Gastroesophageal sphincter (tissue), 4 donors: ENCODE measurements at places on chromosomes 11 and 22.
A peak's percentile ranks its signal among the peaks of the same experiment; 100 is the strongest.

DNA sequence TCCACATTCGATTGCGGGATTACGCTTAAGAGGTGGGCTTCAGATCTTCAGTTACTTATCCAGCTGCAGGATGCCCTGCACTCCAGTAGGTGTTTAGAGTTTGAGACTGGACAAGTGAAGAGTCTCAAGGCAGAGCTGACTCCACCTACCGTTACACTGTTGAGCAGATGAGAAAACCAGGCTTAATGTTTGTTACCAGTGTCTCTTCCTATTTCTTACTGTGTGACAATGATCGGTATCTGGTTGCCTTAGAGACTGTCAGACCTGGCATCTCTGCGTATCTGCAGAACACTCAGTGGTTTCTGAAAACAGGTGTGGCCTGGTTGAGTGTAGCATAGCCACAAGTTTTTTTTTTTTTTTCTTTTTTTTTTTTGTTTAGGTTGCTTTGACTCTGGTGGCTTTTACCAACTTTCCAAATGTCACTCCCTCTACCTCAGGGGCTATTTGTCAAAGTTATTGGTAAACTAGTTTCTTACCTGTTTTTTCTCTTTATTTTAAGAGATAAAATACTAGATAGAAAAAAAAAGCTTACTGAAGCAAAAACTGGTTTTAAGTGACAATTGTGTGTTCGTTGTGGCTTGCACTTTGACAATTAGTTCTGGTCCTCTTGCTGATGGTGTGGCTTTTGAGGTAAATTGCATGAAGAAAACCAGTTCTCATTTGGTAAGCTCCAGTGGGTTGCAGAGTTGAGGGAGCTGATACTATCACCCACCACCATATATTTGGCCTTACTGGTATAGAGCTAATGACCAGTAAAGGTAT lies 284.8 kb downstream of the ETS1 start:
- peak; percentile 16 for ATAC-seq

DNA sequence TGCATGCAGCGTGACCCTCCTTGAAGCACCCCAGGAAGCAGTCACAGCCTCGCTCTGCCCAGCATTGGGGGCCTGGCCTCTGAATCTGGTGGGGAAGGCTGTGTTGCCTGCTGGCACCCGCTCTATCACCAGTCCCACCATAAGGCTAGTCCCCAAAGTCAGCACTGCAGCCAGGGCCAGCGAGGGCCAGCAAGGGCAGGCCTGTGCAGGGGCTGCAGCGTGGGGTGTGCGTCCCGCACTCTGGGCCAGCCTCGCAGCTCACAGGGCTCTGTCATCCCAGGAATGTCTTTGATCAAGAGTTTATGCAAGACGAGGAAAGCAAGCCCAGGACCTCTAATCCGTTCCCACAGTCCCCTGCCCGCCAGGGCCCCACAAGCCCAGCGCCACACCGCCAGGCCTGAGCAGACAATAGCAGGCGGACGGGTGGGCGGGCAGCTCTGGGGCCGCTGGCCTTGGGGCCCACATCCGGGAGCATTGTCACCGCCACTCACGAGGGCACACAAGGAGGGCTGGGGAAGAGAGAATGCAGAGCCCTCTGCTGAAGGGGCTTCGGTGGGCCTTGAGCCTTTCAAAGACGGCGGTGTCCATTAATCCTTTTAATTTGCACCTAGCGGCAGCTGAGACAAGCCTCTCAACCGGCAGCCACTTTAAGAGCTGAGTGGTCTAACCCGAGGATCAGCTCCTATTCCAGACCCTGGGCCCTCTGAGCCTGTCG lies 17.1 kb downstream of the LTO1 start:
- no peak for ATAC-seq

DNA sequence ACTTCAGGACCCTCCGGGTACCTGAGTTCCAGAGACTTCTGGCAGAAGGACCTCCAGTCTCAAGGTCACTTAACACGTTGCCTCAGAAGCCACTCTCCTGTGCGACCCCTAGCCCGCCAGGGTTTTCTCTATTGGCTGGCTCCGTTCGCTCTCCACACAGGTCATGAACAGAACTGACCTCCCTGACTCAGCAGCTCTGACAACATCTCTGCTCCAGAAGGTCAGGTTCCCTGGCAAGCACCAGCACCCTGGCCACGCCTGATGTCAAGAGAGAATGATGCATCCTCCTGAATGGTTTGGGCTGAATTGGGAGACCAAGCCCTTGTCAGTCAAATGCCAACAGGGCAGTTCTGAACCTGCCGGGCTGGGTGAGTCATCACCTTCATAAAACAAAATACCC lies 84.3 kb upstream of the TMEM45B start:
- no peak for ATAC-seq

DNA sequence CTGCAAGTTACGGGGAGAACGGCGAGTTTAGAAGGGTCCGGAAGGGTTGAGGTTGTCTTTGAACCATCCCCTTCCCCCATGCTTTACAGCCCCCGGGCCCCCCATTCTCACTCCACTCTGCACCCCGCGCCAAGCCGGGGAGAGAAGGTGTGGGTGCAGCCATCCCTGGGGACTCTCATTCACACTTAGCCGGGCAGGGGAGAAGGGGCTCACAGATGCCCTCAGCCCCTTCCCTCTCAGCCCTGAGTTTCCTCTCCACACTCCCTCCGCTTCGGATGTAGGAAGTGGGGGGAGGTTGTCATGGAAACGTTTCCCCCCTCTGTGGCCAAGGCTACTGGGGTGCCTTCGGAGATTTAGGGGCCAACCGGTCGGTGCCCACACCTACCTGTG lies 334 bp downstream of the CADM1 start:
- ATAC-seq = peak; percentile 7

- ATAC-seq = no peak
Observed at GRCh38 chr11:100774132-100774531, 87.0 kb downstream of the ARHGAP42 start.

GRCh38 chr11:64919627-64920026 lies 2.6 kb upstream of the ATG2A start:
- ATAC-seq = no peak

DNA sequence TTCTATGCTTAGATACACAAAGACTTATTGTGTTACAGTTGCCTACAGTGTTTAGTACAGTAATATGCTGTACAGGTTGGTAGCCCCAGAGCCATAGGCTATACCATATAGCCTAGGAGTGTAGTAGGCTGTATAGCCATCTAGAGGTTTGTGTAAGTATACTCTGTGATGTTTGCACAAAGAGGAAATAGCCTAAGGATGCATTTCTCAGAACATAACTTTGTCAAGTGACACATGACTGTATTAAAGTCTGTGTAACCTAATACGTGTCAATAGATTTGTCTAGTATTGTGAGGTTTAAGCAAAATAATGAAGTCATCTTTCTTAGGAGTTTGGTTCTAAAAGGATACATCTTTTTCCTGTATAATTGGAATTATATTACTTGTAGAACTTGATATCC lies 5.5 kb downstream of the ZC3H12C start:
- ATAC-seq = no peak

DNA sequence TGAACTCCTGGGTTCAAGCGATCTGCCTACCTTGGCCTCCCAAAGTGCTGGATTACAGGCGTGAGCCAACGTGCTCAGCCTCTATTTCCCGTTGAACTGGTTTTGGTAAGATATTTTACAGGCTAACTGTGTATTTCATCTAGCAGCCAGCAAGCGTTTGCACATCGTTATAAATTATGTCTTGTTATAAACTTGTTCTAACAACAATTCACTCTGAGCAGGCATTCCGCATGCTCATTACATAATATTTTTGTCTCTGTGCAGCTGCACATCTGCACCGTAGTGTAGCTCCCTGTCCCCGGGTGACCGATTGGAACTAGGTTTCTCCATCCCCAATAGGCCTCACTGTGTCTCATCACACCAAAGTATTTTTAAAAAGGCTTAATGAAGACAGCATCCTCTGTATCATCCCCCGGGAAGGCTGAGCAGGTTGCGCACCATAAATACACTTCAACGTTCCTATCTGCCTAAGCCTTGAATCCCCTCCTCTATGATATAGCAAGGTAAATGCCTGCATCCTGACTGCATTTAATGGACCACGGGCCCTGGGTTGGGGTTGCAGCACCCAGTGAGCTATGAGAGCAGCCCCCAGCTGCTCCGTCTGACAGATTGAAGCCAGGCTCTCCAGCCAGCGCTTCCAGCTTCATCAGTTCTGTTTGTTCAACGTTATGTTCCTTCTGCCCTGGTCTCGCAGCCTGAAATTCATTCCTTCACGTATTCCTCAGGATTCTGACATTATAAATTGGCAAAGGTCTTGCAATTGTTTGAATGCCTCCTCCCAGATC lies 47.7 kb downstream of the TST start:
- ATAC-seq = no peak

DNA sequence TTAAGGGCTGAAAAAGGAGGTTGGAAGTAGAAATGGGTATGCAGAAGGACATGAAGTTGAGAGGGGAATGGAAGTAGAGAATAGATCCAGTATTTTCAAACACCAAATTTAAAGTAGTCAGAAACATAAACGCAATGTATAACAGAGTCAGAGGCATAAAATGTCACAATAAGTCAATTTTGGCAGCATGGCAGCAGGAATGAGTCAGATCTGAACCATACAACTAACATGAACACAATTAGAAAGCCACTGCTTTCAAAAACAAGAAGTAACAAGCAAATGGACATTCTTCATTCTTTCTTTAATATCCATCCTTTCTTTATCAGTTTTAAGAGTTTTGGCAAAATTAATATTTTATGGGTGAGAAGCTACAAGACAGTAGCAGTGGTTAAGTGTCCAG lies 2.5 kb downstream of the CHORDC1 start:
- no peak for ATAC-seq

DNA sequence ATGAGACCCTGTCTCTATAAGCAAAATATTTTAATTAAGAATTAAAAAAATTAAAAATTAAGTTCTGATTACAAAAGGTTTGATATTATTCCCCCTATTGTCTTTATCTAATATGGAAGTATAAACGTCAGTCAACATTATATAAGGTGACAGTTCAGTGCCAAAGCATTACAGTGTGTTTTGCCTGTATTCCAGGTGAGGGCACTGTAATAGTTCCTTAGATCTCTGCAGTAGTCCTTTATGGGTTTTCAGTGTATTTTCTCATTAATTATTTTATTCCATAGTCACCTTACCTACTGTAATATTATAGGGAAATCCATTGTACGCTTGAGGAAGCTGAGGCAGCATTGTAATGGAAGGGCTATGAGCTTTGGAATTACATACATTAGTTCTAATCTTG lies 33.0 kb downstream of the FAR1 start:
- ATAC-seq = no peak

- ATAC-seq = no peak
Observed at GRCh38 chr11:119700536-119701346, 28.3 kb downstream of the NECTIN1 start.

DNA sequence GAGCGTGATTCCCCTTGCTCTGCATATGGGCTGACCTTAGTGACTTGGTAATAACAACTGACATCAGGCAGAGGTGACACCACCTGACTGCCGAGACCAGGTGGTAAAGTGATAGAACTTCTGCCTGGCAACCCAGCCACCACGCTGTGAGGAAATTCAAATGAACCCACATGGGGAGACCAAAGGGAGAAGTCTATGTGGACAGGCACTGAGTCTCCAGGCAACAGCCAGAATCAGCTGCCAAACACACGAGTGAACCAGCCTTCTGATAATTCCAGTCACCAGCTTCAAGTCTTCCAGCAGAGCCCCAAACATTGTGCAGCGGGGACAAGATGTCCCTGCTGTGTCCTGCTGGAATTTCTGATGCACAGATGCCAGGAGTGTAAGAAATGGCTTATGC lies 29.7 kb downstream of the SPATA19 start:
- no peak for ATAC-seq

GRCh38 chr22:39432361-39432811 lies 24.4 kb upstream of the MGAT3 start:
- no peak for ATAC-seq

DNA sequence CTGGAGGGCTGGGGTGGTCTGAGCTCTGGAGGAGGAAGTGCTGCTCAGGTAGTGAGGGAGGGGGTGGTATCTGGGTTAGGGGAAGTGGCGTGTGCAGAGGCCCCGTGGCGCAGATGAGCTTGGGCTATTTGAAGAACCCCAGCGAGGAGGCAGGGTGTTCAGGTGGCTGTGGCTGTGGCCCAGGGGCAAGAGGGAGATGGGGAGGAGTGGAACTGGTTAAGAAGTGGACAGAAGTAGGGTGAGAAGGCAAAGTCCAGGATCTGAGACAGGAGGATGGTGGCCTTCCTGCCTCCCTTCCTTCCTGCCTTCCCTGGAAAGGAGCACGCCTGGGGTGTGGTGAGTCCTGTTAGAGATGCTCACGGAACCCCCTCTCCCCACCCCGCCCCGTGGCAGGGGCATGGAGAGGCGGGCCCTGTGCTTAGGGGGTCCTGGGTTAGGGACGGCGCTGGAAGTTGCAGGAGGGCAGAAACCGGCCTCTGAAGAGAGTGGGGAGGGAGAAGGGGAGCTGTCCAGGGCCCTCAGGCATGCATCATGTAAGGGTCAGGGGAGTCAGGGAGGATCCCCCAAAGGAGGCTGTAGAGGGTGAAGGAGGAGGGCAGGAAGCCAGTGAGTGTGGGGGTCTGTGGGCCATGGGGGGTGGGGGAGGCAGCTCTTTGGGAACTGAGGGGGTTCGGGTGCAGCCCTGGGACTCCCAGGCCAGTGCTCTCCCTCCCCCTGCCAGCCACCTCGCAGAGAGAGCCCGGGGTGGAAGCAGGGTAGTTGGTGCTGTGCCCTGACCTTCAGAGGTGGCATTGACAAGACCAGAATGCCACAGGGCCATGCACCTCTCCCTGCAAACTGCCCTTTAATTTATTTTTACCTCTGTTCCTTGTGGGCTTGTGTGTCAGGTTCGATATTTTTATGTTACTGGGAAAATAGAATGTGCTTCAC lies 63.7 kb upstream of the PARVG start:
- no peak for ATAC-seq

DNA sequence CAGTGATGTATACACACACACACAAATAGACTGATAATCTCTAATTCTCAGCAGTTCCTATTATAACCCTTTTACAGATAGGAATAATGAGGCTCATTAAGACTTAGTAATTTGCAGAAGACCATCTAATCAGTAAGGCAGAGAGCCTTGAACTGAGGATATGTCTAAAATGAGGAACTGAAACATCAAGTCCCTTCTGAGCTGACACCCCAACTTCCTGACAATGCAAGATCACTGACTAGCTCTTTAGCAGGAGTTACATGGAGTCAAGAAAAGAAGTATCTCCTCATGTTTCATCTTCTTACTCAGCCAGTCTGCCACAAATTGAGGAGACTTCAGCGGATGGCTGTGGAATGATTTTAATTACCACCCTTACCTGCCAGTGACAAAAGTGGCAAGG lies 193.0 kb downstream of the MSANTD4 start:
- ATAC-seq = no peak

DNA sequence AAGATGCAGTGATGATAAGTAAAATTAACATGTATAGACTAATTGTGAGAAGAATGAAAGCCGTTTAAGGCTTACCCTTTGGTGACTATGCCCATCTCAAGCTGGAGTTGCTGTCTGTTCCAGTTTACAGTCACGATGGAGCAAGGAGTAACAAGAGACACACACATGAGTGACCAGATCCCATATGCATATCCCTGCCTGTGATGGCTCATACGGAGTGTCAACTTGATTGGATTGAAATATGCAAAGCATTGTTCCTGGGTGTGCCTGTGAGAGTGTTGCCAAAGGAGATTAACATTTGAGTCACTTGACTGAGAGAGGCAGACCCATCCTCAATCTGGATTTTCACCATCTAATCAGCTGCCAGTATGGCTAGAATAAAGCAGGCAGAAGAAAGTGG lies 786.8 kb downstream of the FAM181B start:
- ATAC-seq = no peak
